ENCODE measurements at places on chromosomes 5 and 9.
A peak's percentile ranks its signal among the peaks of the same experiment; 100 is the strongest.

- no peak for DNase-seq
Observed at GRCh38 chr9:91985692-91986091, 35.7 kb upstream of the ROR2 start.

DNA sequence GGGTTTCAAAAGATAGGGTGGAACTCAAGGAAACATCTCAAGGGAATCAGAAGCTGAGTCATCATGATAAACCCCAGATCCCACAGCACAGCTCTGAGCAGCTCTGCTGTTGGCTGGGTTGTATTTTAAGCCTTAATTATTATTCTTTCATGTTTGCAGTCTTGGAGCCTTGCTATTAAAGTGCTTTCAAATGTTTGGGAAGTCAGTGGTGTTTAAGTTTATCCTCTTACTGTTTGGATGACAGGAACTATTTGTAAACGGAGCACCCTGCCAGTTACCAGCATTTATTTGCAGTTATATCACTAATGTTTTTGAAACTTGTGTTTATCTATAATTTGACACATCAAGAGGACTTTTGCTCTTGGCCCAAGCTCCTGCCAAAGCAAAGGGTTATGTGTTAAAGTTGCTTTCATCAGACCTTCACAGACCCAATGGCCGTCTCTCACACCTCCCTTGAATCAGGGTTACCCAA is 141.1 kb upstream of the SPDL1 start:
- DNase-seq, result peak; percentile 27

- no peak for DNase-seq
Observed at GRCh38 chr9:96619124-96619465, 548 bp downstream of the CDC14B start.

DNA sequence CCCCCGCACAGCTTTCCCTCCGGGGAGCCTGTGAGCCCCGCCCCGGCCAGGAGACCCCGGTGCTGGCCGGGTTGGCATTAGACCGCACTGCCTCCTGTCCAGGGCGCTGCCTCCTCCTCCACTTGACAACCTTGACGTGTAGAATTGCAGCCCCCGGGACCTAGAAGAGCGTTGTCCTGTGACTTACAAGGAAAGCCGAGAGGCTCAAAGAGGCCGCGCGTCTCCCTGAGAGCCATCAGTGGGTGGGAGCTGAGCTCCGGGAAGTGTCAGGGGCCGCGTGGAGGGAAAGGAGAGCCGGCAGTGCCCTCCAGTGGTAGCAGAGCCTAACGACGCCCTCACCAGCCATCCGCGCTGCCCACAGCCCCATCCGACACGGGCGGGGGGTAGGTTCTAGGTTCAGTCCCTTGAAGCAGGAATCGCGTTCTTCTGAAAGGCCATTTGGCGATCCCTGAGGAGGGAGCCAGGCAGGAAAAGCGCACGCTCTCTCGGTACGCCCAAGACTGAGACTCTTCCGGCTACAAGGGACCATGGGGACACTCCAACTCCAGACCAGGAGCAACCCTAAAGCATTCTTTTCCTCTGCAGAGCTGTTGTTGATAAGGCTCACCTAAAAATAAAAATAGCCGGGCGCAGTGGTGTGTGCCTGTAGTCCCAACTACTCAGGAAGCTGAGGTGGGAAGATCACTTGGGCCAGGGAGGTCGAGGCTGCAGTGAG is 40.6 kb upstream of the SAP30L start:
- peak; percentile 73 for DNase-seq

- no peak for DNase-seq
Observed at GRCh38 chr5:35685161-35685560, 67.5 kb downstream of the SPEF2 start.

Data from fibroblast of skin of right quadriceps (primary cell).